Activated CD8-positive, alpha-beta memory T cell treated with anti-CD3 and anti-CD28 coated beads, Interleukin-2, amount 10 ng/mL, durations not matched to agents 7 days and 5 days (primary cell): ENCODE measurements at places on chromosomes 16 and 17.

DNA sequence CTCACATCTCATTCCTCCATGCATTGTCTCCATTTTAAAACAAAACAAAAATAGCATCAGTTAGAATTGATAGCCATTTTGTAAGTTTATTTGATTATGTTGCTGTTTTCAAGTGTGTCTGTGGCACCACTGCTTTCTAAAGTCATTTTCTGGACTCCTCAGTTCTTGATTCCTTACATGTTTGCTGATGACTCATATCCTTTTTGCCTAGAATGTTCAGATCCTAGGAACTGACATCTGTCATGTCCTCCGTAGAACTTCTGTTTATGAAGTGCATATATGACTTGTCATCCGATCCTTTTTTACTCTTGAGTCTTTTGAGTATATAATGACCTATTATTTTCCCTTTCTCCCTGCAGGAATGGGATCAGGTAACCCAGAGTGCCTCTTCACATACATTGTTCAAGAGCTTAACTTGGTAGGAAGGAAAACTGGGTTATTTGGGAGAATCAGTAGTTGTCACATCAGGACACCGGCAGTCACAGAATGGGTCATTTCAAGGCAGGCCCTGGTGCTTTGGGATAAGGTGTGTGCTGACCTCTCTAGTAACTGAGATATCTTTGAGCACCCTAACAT lies 69.2 kb downstream of the MAP2K4 start:
- no peak for DNase-seq

DNA sequence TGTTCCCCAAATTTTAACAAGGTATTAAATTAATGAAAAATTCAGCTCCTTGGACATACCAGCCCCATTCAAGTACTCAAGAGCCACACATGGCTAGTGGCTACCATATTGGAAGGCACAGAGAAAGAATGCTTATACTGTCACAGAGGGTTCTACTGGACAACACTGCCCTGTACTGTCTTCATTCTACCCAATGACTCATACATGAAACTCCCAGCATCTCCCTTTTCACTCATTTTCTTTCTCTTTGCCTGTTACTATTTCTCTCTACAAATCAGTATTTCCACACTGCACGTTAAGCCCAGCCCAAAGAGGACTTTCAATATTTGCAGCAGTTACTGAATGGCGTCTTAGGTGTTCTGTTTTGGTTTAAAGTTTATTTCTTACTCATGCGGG lies 72.1 kb upstream of the RCVRN start:
- no peak for DNase-seq

GRCh38 chr16:70380248-70380918 lies 33.7 kb downstream of the DDX19A start:
- DNase-seq, result peak; percentile 86

GRCh38 chr17:49748223-49748622 lies 15.7 kb downstream of the FAM117A start:
- DNase-seq, result peak; percentile 56

DNA sequence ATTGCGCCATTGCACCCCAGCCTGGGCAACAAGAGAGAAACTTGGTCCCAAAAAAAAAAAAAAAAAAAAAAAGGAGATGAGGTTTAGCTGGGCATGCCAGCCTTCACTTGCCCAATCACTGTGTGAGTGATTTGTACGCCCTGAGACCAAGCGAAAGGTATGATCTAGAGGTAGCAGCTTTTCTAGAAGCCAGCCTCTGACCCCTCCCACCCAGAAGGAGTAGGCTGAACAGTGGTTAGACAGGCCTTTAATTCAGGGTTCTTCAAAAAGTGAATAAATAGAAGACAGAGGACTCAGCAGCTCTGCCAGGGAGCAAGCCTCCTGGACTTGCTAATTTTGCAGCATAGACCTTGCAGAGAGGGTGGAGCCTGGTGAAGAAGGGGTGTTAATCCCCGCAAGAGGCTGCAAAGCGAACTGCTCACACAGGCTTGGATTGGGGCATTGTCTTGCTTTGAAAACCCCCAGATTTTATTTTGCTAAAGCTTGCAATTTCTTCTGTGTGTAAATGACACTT lies 7.1 kb upstream of the CYTH1 start:
- DNase-seq, result no peak

DNA sequence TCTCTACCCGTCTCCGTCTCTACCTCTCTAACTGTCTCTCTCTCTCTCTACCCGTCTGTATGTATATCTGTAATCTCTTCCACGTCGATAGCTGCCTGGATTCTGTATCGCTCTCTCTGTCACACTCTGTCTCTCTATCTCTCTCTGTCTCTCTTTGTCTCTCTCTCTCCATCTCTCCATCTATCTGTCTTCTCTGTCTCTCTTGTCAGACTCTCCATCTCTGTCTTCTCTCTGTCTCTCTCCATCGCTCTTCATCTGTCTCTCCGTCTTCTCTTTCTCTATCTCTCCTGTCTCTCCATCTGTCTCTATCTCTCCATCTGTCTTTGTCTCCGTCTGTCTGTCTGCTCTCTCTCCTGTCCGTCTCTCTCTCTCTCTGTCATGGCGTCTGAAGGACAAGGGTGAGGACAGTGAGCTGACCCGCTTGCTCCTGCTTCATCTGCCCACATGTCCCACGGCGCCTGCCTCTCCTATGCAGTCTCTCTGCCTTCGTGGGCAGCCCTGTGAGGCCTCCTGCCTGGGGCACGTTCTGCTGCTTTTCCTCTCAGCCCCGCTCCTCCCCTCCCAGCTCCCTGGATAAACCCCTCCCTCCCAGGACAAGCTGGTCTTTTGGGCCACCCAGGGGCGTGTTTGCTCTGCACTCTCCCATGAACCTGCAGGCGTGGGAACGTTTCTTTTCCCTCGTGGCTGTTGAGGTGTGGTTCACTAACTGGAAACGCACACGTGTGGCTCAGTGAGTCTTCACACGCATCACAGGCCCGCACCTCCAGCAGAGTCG lies 18.9 kb downstream of the ACSF3 start:
- DNase-seq, result no peak

GRCh38 chr16:743794-744500 lies 3.1 kb upstream of the CIAO3 start:
- DNase-seq, result no peak

GRCh38 chr17:1482680-1483079 lies 9.8 kb downstream of the MYO1C start:
- no peak for DNase-seq

GRCh38 chr16:82694239-82694874 lies 67.6 kb downstream of the CDH13 start:
- no peak for DNase-seq

- no peak for DNase-seq
Measured at GRCh38 chr17:64707050-64707591, 45.0 kb upstream of the SMURF2 start.

- no peak for DNase-seq
Measured at GRCh38 chr17:78031435-78031834, 72.9 kb downstream of the TNRC6C start.

DNA sequence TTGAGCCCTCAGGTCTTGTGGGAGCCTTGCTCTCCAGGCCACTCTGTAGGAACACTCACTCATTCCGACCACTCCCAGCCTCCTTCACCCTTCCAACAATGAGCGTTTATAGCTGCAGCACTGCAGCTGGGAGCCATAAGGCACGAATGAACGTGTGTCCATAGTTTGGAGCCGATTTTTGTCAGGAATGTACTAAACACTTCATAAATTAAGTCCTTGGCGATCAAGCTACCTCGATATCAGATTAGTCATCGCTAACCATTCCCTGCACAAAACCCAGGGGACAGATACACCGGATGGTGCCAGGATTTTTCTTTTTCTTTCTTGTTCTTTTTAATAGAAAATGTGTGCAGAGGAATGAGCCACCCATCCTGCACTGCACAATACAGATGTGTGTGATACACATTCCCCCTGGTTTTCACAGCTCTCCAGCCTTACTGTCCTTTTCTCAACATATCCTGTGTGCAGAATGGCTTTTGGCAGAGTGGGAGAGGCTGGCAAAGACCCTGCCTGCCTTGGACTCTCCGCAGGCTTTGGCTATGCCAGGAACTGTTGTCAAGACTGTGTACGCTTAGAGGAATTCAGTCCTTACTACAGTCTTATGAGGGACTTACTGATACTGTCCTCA lies 68.4 kb upstream of the ELAC2 start:
- no peak for DNase-seq

GRCh38 chr16:89135971-89136765 lies 35.4 kb upstream of the CDH15 start:
- DNase-seq, result no peak

- DNase-seq, result no peak
Measured at GRCh38 chr17:60161598-60162330, 12.0 kb downstream of the CA4 start.

GRCh38 chr17:29158488-29159275 lies 21.5 kb downstream of the MYO18A start:
- DNase-seq, result no peak

DNA sequence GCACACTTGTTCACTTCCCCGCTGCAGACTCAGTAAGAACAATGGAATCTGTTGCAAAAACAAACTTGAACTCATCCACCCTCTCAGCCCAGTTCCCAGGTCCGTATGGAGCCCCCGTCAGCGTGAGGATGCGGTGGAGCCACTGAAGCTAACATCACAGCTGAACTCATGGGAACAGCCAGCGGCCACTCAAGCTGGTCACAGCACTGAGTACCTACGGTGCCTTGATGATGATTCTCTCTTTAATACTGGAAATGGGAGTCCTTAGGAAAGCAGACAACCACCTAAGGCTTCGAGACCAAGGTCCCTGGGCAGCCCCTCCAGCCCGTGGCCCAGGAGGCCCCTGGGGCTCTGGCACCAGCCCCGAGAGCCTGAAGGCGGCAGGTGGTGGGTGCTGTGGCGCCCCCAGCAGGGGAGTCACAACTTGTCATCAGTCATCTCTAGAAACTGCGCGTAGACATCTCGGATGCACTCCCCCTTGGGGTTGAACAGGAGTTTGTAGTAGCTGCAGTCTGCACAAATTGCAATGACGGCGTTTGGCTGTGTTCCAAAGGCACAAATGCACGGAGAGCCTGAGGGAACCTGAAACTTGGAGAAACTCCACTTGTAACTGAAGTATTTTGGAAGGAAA lies 31.0 kb upstream of the RHOT1 start:
- peak; percentile 72 for DNase-seq

- DNase-seq, result no peak
Measured at GRCh38 chr17:58452738-58453137, 35.4 kb upstream of the RNF43 start.

DNA sequence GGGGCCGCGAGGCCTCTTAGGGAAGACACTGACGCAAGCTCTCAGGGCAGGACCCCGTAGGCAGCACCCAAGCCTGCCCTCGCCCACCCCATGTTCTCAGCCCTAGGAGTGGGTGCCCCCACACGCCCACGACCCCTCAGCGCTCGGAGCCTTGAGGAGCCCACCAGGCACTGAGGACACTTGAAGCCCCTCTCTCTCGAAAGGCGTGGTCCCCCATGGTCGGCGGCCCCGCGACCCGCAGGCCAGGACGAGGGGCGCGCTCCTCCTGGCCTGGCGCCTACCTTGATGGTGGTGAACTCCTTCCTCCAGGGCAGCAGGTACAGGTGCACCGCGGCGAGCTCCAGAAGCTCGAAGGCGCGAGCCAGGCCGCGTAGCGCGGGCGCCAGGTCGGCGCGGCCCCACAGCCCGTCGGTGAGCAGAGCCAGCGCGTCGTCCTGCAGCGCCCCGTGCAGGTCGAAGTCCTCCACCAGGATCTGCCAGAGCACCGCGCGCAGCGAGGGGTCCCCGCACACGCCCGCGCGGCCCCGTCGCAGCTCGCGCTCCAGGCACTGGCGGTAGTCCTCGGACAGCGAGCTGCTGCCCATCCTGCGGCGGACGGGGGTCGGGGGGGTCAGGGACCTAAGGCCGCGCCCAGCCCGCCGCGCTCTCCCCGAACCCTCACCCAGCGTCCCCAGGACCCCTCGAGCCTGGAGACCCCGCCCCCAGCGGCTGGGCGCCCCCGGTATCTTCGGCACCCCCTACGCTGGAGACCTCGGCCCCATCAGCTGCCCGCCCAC lies 668 bp downstream of the SPATA2L start:
- peak; percentile 76 for DNase-seq

DNA sequence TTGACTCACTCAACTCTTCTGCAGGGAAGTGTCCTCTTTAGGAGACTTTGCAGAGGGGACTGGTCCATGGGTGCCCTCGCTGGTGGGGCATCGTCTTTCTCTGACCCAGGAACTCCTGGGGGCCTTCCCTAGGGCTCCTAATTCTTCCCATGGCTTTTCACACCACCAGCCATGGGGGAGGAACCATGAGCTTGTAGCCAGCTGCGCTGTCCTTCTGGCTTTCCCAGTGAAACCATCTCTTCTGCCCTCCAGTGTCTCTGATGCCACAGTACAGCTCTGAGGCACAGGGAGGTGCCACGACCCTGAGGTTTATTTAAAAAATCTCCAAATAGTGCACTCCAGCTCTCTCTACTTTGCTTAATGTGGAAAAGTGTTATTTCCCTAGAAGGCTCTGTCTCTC lies 78.6 kb downstream of the SDR42E1 start:
- peak; percentile 31 for DNase-seq

DNA sequence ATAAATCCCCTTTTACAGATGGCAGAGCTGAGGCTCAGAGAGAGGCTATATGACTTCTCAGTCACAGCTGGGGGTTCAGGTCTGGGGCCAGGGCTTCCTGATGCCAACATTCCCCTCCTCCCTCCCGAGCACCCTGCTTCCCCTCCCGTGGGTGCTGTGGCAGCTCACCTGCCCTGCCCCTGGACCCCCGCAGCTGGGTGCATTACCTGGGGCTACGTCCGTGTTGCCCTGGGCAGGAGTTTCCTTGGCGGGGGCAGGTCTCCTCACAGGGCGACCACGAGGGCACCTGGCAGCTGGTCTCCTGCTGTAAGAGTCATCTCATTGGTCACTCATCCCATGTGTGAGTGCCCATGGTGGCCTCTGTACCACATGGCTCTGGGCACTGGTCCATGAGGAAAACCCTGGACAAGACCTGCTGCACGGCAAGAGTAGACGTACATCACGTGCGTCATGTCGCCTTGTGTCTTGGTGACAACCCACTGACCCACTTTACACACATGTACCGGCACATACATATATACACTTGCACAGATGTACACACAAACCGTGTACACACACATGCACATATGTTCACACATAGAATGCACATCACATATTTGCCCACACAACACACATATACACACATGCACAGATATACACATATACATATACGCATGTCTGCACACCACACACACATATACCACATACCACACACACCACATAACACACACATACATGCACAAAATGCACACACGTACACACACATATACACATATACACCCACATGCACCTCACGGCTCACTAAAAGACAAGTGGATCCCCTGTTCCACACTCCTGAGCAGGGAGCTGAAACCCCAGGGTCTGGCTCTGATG lies 134.0 kb downstream of the FOXL1 start:
- DNase-seq, result no peak

DNA sequence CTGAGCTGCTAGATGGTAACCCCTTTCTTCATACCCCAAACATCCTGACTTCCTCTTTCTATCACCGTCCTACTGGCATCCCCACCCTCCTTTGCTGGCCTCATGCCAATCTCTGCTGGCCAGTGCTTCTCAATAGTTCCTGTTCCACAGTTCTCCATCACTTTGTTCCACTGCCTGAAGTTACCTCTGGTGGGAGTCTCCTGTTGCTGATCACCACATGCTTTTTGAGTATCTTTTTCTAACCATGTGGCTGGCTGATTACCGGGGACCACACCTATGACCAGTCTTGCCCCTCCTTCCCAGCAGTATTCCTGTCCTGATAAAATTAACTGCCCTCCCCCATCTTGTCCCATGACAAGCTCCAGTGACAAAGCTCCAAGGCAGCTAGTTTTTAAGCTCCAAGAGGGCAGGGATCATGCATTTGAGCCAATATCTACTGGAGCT lies 380.4 kb upstream of the CCL2 start:
- DNase-seq, result no peak
